ENCODE measurements at places on chromosomes 4 and X.

- DNase-seq: no peak
These were observed 62.7 kb downstream of the SHROOM2 start for GRCh38 chrX:9848718-9849479.

DNA sequence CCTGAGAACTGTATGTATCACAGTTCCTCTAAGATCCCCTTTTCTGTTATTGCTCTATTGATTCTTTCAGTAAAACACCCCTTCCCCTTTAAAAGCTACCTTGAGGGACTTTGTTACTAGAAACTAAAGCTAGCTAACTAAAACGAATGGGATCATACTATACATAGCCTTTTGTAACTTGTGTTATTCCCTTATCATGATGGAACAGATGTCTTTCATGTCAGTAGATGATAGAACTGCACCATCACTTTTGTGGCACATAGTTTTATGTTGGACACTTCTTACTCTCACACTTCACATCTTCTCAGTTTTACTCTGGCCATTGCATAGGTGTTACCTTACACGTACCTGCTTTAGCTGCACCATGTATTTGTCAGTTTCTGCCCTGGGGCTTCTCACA, 46.6 kb upstream of the PGRMC2 start:
- DNase-seq: no peak

- no peak for DNase-seq
These were observed 16.6 kb downstream of the GEMIN8 start for GRCh38 chrX:14013054-14013453.

GRCh38 chr4:143386812-143387211, 50.1 kb downstream of the GAB1 start:
- DNase-seq: no peak

GRCh38 chr4:189096108-189096507, 844.6 kb upstream of the FRG1 start:
- DNase-seq: no peak

GRCh38 chr4:38160487-38161207, 200.4 kb downstream of the PTTG2 start:
- DNase-seq: no peak

DNA sequence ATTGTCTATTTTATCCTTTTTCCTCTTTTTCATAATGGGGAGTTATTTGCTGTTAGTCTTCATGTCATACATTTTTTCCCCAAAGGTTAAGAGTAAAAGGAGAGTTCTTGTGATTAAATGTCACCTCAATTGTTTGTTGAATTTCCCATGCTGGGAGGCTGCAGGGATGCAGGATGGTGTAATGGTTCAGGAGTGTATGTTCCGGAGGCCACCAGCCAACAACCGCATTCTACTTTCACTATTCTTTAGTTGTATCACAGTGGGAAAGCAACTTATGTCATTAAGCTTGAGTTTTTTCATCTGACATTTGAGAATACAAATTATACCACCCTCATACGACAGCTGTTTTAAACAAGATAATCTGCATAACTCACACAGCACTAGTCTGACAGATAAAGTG, 15.4 kb downstream of the AFP start:
- DNase-seq: no peak

DNA sequence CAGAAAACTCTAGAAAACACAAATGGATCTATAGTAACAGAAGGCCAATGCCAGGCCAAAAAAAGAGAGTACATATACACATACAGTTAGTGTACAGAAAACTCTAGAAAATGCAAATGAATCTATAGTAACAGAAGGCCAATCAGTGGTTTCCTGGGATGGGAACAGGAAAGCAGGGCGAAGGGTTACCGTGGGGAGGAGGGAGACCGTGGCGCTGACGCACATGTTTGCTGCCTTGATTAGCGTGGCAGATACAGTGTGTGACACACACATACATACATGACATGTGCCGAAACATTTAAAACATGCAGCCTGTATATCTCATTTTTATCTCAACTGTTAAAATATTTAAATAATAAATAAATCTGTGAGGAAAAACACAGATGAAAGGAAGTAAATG, 14.7 kb downstream of the GAK start:
- DNase-seq: no peak

DNA sequence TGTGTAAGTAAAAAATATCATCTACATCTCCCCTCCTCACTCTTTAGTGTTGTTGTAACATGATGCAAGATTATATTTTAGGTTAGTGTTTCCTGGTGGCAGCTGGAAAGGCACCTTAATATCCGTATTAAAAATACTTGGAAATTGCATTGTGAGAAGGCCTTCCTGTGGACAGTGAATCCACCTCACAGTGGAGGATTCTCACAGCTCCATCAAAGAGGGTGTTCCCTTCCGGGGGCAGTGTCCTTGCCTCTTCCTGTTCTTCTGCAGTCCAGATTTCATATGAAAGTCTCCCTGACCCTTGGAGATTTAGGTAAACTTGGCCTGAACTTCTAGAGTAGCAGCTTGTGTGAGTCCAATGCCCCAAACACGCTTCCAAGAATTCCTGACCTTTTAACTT, 29.9 kb upstream of the GAB1 start:
- no peak for DNase-seq

DNA sequence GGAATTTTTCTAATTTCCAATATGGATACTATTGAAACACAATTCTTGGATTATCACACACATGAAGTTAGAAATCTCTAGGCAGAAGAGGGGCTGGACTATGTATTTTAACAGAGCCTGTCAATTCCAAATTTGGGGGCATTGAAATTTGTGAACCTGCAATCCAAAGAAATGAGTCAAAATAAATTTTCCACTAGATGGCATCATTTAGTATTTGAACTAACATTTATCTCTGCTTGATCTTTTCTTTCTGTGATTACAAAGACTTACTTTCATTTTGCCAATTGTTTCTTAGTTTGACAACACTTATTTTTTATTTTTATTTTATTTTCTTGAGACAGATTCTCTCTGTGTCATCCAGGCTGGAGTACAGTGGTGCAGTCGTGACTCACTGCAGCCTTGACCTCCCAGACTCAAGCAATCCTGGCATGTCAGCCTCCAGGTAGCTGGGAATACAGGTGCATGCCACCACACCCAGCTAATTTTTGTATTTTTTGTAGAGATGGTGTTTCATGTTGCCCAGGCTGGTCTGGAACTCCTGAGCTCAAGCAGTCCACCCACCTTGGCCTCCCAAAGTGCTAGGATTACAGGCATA, 2.7 kb upstream of the PYURF start:
- DNase-seq: no peak

DNA sequence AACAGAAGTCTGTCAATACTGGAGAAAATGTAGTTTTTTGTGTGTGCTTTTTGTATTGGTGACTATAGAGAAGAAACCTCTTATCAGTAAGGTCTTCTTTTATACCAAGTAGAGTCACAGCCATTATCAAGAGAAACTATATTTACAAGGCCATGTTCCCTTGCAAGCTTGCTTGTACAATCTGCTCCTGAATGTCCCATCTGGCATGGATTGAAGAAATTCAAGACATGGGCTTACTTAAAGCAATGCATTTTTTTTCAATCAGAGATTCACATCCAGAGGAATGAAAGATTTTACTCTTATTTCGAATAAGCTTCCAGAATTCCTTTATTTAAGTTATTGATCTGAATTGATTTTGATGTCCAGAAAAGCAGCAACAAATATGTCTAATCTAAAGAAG, 537.3 kb upstream of the RPS6KA3 start:
- no peak for DNase-seq

DNA sequence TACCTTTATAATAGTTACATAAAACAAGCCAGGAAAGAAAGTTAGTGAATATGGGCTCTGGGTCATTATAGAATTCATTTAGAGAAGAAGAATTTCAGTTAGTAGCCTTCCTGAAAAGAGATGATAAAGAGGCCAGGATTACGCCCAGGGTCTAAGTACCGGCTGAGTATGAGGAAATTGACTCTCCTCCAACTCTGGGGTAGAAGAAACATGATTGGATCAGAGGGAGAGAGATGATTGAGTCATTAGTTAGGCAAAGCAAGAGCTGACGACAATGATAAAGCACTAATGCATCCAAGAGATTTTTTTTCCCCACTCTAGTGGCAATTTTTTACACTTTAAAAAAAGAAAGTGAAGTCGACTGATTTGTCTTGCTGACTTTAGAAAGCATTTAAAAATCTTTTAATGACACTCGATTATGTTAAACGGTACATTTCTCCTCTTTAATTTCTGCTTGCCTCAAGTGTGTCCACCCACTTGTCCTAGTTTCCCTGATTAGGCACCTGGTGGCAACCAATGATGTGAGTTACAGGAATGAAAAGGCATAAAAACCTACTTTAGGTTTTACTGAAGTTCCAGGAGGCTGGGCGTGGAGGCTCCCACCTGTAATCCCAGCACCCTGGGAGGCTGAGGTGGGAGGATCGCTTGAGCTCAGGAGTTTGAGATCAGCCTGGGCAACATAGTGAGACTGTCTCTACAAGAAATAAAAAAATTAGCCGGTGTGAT, 37.3 kb upstream of the IGFBP7 start:
- no peak for DNase-seq

DNA sequence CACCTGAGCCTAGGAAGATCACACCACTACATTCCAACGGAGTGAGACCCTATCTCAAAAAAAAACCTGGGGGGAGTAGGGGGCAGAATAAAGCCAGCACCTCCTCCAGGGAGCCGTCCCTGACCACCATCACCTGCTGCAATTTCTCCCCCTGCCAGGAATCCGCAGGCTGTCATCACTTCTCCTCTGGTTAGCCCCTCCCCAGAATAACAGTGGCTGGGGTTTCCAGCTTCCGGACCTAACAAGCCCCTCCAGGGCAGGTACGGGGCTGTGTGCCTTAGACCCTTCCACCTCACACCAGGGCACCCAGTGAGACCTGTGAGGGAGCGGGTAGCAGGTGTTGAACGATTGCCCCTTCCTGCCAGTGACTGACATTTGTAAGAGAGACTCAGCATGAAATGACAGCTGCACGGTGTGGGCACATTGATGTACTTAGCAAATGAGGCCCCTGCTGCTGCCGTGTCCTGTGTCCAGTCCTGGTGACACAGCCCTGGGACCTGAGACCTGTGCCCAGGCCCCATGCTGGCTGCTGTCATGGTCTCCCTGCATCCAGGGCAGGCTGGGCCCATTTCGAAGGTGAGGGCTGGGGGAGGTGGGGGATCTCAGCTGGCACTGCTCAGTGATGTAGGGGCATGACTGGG, 6.7 kb upstream of the WFS1 start:
- no peak for DNase-seq

DNA sequence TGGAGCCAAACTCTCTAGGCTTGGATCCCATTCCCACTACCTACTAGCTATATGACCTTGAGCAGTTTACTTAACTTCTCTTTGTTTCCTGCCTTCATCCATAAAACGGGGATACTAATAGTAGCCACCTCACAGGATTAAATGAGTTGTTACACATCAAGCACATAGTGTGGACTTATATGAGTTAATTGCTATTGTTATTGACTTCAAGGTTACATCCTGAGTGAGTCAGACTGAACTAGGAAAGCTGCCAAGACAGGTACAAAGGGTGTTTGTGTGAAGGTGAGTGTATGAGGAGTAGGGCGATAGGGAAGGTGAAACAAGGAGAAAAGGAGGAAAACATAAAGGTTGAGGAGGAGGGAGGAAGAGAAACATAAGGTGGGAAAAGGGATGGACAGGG, 32.2 kb downstream of the TFDP3 start:
- DNase-seq: no peak

- DNase-seq: no peak
These were observed 104.1 kb downstream of the ATXN3L start for GRCh38 chrX:13215729-13216128.

DNA sequence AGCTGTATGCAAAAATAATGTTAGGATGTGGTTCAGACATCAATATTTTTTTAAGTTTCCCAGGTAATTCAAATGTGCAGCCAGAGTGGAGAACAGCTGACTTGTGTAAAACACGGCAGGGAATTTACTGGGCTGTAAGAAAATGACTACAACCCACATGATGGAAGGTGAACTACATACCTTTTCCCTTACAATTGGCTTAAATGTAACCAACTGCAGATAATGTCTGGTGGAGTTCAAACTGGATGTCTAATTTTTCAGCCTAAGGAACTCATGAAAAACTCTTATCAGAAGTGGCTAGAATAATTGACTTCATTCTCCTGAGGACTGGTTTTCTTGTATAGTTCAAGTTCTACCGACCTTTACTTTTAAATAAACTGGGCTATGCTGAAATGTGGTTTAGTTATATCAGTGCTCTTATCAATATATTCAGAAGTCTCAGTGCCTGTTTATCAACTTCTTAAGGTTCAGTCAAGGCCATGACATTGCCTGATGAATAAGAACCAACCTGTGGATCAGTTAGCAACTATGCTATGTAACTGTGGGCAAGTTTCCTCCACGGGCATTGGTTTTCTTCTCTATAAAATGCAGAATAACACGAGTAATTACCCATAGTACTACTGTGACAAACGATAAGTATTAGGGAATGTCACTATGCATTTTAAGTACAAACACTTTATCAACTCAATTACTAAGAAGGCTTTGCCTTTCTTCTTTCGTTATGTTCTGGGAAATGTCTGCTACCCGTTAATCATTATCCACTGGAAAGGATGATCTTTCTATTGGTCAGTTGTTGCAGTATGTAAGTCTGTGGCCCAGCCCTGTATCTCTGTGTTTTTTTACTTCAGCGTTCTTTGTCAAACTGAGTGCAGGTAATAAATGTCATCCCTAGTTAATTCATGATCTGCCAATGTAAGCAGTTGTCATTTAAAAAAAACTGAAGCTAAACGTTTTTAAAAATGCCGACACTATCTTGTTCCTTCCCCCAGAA, 181.6 kb downstream of the PCDH7 start:
- no peak for DNase-seq

DNA sequence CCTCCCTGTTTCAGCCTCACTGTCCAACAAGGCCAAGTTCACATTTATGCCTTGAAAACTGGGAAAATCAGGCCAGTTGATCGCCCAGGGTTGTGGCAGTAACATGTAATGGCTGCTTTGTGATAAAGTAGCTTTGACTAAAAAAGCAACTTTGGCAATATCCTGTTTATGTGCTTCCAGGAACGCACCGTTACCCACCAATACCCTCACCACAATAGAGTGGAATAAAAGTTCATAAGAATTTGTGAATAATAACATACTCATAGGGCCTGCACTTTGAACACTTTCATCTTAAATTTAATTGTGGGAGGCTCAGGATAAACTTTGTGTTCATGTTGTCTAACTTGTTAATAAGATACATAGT, 80.7 kb upstream of the MAML3 start:
- no peak for DNase-seq

DNA sequence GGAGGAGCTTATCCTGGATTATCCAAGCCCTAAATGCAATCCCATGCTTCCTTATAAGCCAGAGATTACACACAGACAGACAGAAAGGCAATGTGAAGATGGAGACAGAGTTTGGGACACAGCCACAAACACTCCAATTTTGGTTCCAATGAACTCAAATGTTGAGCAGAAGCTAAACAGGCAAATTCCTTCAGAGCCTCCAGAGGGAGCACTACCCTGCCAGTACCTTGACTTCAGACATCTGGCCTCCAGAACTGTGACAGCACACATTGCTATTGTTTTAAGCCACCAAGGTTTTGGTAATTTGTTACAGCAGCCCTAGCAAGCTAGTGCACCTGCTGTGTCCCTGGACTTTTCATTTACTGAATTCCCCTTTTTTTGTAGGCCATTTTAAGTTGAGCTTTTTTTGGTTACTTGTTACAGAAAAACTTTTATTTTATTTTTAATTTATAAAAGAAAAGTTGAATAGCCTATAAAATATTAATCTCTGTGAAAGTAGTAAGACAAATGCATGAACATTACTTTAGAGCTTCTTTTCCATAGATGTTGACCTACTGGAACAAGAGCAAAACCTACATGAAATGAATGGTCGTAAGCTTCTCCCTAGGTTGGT, 33.4 kb upstream of the SRD5A3 start:
- no peak for DNase-seq

GRCh38 chr4:77802402-77802801, 16.8 kb downstream of the CNOT6L start:
- DNase-seq: no peak

- DNase-seq: no peak
These were observed 57.2 kb downstream of the IRF2 start for GRCh38 chr4:184416913-184417734.

Data from NCI-H187 (cell line).